ENCODE measurements at places on chromosomes 5 and 9.

DNA sequence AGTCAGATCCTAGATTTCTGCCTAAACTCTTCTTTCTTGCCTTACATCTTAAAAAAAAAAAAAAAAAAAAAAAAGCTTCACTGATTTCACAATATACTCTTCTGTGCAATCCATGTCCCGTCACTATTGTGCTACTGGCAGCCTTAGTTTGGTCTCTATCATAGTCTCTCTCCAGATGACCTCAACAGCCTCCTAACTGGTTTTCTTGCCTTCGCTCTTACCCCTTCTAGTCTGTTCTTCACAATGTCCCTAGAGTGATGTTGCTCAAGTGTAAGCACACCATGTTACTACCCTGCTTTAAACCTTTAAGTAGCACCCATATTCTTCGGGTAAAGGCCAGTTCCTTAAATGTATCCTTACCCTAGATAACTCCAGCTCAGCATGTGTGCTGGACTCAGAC is 25.8 kb downstream of the CD180 start:
- H3K27me3 ChIP-seq = no peaks in the 10 kb centered on the region
- peak; percentile 37 for DNase-seq
- H3K4me1 ChIP-seq = peaks cover 12% of the 10 kb centered on the region
- H3K27ac ChIP-seq = no peak overlapping the region
- no peak overlapping the region for H3K4me3 ChIP-seq

DNA sequence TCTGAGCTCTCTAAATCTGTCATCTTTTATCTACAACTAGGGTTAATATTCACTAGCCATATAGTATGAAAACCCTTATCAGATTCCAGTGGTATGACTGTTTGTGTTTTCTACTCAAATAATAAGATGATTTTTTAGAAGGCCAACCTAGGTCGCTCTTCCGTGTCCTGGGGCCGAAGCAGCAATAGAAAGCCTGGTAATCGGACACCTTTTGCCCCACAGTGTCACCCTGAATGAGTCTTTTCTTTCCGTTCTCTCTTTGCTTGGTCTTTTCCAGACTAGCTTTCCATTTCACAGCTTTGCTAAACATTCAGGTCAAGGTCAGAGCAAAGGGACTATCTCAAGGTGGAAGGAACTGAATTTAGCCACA is 243.3 kb upstream of the ANKRD55 start:
- H3K36me3 ChIP-seq = no peaks in the 10 kb centered on the region
- no peak overlapping the region for H3K27ac ChIP-seq
- no peak for DNase-seq
- H3K4me3 ChIP-seq = no peak overlapping the region
- H3K4me1 ChIP-seq = peaks cover 19% of the 10 kb centered on the region
- H3K27me3 ChIP-seq = no peaks in the 10 kb centered on the region

DNA sequence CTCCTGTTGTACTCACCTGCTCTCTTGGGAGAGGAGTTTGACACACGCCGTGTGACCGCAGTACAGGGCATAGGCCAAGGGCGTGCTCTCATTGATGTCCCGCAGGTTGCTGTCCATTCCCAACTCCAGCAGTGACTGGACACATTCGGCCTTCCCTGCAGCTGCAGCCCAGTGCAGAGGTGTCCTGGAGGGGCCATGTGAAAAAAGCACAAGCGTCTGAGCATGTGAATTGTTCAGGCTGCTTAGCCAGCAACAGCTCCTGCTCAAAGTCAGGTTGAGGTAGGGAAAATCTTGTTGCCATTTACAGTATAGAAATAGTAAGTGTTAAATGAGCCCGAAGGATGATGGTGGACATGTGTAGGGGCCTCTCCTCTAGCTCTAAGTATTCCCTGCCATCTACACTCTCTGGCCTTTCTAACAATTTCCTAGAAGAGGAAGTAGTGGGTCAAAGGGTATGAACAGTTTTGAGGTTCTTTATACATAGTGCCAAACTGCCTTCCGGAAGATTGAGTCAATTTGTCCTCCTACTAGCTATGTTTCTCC is 116.5 kb downstream of the ANKRD55 start:
- no peak overlapping the region for H3K4me3 ChIP-seq
- no peak overlapping the region for H3K27ac ChIP-seq
- H3K27me3 ChIP-seq = no peaks in the 10 kb centered on the region
- no peaks in the 10 kb centered on the region for H3K36me3 ChIP-seq

DNA sequence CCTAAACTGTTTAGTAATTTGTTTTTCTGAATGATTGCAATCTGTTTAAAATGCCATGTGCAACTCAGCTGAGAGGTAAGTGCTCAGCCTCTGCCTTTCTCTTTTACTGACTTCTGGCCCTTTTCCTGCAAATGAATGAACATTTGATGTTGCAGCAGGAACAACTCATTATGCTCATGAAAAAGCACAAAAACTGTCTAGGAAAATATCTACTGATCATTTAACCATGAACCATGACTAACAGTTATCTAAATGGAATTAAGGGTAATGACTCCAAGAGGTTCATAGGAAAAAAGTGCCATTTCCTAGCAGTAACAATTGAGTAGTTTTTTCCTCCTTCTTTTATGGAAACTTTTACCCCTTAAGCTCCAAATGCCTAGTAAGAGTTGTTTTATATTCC is 70.6 kb upstream of the ANKH start:
- no peaks in the 10 kb centered on the region for H3K36me3 ChIP-seq
- no peaks in the 10 kb centered on the region for H3K4me1 ChIP-seq
- H3K4me3 ChIP-seq = no peak overlapping the region

GRCh38 chr5:180119903-180120236 is 48.3 kb upstream of the RNF130 start:
- H3K27ac ChIP-seq = no peak overlapping the region
- H3K27me3 ChIP-seq = no peaks in the 10 kb centered on the region
- H3K4me1 ChIP-seq = no peaks in the 10 kb centered on the region
- no peaks in the 10 kb centered on the region for H3K36me3 ChIP-seq
- no peak overlapping the region for H3K4me3 ChIP-seq
- no peak for DNase-seq

- H3K27me3 ChIP-seq = no peaks in the 10 kb centered on the region
- peaks cover 18% of the 10 kb centered on the region for H3K4me1 ChIP-seq
- no peak within 1 kb of the TSS for H3K4me3 ChIP-seq
Observed at GRCh38 chr5:34043099-34043876, at the start of gene C1QTNF3. Gene C1QTNF3 (minus strand): TSS chr5:34043213. CDS start chr5:34043125, 88 bp downstream.

DNA sequence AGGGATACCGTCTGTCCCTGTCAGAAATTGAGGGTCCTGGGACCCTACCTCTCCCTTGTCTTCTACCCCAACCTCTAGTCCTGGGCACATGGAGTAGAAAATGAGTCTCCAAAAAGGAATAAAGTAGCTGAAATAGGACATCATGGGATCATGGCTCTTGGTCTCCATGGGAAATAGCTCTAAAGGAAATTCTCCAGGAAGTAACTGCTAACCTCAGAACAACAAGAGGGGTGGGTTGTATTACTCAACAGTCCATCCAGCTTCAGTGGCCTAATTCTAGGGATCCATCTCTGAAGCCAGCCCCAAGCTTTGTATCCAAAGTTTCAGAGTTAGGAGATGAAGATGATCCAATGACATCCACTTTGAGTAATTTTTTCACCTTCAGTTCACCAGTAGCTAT is 11.0 kb upstream of the RUSC2 start:
- no peaks in the 10 kb centered on the region for H3K4me1 ChIP-seq
- DNase-seq = no peak
- no peak overlapping the region for H3K27ac ChIP-seq

GRCh38 chr5:79183617-79184016 is 52.3 kb upstream of the JMY start:
- no peak overlapping the region for H3K27ac ChIP-seq
- no peaks in the 10 kb centered on the region for H3K27me3 ChIP-seq
- H3K4me3 ChIP-seq = no peak overlapping the region
- H3K4me1 ChIP-seq = peaks cover 19% of the 10 kb centered on the region
- H3K36me3 ChIP-seq = no peaks in the 10 kb centered on the region

- H3K27ac ChIP-seq = no peak overlapping the region
- peaks cover 16% of the 10 kb centered on the region for H3K4me1 ChIP-seq
Observed at GRCh38 chr5:16930496-16930895, 5.6 kb downstream of the MYO10 start.

- H3K27ac ChIP-seq = no peak overlapping the region
- H3K27me3 ChIP-seq = no peaks in the 10 kb centered on the region
- no peak for DNase-seq
- H3K4me1 ChIP-seq = no peaks in the 10 kb centered on the region
- no peaks in the 10 kb centered on the region for H3K36me3 ChIP-seq
Observed at GRCh38 chr5:129465776-129466344, 5.8 kb downstream of the ADAMTS19 start.

DNA sequence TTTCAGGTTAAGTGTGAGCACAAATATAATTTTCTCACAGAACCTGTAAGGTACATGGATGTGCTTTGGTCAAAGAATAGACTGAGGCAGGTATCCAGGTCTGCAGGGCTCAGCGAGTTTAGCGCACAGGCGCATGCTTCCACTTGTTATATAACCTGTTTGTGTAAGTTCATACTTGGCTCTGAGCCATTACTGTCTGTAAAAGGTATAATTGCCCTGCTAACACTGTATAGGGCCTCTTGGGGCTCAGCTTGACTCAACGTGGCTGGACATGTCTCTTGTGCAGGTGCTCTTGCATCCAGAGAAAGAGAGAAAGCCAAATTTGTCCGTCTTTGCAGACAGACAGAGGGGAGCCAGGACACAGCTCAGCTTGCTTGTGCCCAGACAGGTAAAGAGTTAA is 759.6 kb downstream of the MTRR start:
- no peak overlapping the region for H3K4me3 ChIP-seq
- H3K27ac ChIP-seq = no peak overlapping the region
- DNase-seq = no peak
- no peaks in the 10 kb centered on the region for H3K36me3 ChIP-seq
- no peaks in the 10 kb centered on the region for H3K27me3 ChIP-seq
- H3K4me1 ChIP-seq = no peaks in the 10 kb centered on the region

DNA sequence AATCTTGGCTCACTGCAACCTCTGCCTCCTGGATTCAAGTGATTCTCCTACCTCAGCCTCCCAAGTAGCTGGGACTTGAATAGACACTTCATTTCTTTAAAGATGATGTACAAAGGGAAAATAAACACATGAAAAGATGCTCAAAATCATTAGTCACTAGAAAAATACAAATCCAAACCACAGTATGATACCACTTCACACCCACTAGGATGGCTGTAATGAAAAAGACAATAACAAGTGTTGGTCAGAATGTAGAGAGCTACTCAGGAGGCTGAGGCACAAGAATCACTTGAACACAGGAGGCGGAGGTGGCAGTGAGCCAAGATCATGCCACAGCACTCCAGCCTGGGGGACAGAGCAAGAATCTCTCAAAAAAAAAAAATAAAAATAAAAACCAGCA is 13.0 kb downstream of the F2RL2 start:
- no peaks in the 10 kb centered on the region for H3K36me3 ChIP-seq
- H3K27me3 ChIP-seq = no peaks in the 10 kb centered on the region
- H3K4me3 ChIP-seq = no peak overlapping the region
- H3K4me1 ChIP-seq = no peaks in the 10 kb centered on the region

- H3K36me3 ChIP-seq = no peaks in the 10 kb centered on the region
- no peak overlapping the region for H3K27ac ChIP-seq
- peaks cover 9% of the 10 kb centered on the region for H3K4me1 ChIP-seq
Observed at GRCh38 chr5:90227683-90228082, 181.9 kb downstream of the CETN3 start.

DNA sequence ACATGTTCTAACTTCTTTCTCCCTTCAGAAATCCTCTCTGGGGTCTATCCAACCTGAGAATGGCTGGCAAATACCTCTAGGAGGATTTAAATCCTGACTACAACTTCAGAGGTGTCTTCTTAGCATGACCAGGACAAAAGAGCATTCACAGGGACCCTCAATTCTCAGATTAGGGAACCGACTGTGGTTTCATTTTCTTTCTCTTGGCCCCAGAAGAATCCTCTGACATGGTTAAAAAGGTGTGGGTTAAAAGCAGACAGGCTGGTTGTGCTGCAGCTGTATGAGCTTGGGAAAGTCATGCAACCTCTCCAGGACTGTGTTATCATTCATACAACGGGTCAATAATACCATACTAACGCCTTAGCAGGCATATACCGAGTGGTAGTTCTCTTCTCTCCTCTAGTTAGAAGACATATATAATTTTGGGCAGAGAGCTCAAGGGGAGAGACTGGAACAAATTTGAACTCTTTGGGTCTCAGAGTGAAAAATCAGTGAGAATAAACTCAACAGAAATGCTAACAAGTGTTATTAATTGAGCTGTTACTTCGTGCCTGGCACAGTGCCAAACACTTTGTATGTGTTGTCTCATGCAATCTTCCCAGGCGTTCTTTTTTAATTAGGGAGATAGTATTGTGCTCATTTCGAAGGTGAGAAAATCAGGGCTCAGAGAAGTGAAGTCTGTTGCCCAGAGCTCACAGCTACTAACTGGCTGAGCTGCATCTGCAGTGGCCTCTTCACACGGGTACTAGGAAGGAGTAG is 35.2 kb downstream of the INSYN2B start:
- no peaks in the 10 kb centered on the region for H3K27me3 ChIP-seq
- H3K36me3 ChIP-seq = no peaks in the 10 kb centered on the region
- no peak overlapping the region for H3K4me3 ChIP-seq
- H3K4me1 ChIP-seq = no peaks in the 10 kb centered on the region

DNA sequence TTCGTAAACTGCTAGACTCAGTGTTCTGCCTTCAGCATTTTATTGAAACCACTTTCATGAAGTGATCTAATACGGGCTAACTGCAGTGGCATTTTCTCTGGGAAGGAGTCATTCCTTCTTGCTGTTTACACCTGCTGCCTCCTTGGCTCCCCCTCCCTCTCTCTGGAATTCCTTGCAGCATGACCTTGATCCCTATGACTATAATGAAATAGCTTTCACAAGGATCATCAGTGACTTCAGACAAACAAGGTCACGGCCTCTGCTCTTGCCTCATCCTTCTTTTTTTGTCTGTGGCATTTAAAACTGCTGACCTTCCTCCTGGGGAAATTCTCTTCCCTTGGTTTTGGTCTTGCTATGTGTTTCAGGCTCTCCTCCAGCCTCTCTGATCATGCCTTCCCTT is 90.2 kb downstream of the ZNF462 start:
- no peaks in the 10 kb centered on the region for H3K4me1 ChIP-seq
- DNase-seq = no peak
- no peak overlapping the region for H3K4me3 ChIP-seq
- H3K27me3 ChIP-seq = no peaks in the 10 kb centered on the region
- no peaks in the 10 kb centered on the region for H3K36me3 ChIP-seq

DNA sequence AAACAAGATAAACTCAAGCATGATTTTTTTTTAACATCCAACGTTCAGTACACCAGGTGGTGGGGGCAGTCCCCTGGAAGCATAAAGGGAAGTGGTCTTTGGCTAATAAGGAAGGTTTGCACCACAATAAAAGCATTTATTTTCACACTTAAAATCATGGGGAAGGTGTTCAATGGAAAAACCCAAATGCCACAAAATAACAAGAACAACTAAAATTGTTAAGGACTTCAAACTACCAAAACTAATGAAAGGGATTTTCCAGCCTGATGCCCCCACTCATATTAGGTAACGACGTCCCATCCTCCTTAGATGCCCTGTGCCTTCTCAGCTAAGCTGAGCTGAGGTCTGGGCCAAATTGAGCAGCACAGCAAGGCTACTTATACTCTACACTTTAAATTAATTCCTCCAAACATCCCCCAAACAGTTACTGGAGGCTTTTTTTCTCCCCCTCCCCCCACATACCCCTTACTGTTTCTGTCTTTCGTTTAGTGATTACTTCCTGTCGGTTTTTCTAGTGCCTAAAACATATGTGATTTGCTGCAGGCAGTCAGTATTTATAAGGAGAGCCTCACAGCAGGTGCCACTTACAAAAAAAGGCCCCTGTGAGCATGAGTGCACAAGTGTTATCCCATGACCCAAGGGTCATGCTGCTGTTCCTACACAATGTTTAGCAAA is 259.7 kb upstream of the ZNF608 start:
- DNase-seq = no peak
- no peak overlapping the region for H3K27ac ChIP-seq
- no peaks in the 10 kb centered on the region for H3K36me3 ChIP-seq
- no peaks in the 10 kb centered on the region for H3K4me1 ChIP-seq

GRCh38 chr9:79572608-79573411 is 1.0 kb downstream of the TLE4 start:
- H3K27me3 ChIP-seq = no peaks in the 10 kb centered on the region
- H3K36me3 ChIP-seq = no peaks in the 10 kb centered on the region
- peaks cover 33% of the 10 kb centered on the region for H3K4me1 ChIP-seq
- no peak for DNase-seq
- peak overlapping the region; percentile 97 for H3K27ac ChIP-seq
- H3K4me3 ChIP-seq = peak overlapping the region; percentile 95
